Cardiac fibroblast (primary cell): ENCODE measurements at places on chromosomes 16 and 17.

GRCh38 chr16:86033971-86034370, 135.0 kb downstream of the IRF8 start:
- no peak for DNase-seq

- peak; percentile 99 for DNase-seq
These were observed 20.8 kb upstream of the ZFHX3 start for GRCh38 chr16:73068541-73069401.

- DNase-seq, result no peak
These were observed 8.1 kb upstream of the ATXN7L3 start for GRCh38 chr17:44207743-44208142.

- DNase-seq, result no peak
These were observed 192.4 kb downstream of the KATNIP start for GRCh38 chr16:27742333-27742732.

DNA sequence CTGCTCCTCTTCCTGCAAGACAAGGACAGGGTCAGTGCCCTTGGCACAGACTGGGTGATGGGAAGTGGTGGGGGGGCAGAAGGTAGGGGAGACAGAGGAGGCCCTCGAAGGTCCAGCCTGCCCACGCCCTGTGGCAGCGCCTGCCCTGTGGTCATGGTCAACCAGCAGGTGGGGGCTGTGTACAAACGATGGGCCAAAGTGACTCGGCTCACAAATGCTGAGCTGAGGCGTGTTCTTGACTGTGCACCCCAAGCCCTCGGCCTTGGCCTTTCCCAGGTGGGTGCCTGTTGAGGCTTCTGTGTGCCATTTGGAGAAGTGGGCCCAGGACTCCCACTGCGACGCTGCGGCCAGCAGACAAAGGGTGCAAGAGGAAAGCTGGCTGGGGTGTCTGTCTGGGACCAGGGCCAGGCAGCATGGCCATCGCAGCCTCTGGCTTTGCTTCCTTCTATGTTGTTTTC, 22.6 kb downstream of the MXRA7 start:
- no peak for DNase-seq

DNA sequence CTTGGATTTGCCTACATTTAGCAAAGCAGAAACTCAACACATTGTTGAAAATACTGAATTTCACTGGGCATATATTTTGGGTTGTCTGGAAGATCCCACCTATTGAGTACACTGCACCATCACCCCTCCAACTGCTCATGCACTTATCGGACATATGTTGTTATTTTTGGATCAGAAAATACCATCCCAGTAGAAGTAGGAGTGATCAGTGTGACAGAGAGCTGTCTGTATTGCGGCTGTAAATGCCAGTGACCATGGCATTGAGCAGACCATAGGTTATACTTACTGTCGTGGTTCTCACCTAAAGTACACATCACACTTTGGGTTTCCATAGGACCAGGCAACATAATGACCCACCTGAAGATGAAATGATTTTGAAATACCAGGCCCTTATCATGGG, 264.7 kb downstream of the CDH13 start:
- no peak for DNase-seq

GRCh38 chr17:55577687-55578086, 66.4 kb upstream of the SMIM36 start:
- DNase-seq, result no peak

DNA sequence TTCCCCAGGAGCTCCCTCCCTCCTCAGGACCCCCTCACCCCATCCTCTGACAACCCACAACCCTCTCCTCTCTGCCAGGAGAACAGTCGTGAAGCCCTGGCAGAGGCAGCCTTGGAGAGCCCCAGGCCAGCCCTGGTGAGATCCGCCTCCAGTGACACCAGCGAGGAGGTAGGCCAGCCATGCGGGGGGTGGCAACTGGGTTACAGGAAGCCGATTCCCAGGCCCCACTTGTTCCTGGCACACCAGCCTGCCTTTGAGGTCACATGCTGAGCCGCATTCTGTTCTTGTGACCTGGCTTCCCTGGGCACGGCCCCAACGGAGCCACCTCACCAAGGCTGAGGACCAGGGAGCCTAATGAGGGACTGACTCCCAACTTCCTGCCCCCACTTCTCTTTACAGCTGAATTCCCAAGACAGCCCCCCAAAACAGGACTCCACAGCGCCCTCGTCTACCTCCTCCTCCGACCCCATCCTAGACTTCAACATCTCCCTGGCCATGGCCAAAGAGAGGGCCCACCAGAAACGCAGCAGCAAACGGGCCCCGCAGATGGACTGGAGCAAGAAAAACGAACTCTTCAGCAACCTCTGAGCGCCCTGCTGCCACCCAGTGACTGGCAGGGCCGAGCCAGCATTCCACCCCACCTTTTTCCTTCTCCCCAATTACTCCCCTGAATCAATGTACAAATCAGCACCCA, 7.9 kb downstream of the NAT9 start:
- peak; percentile 75 for DNase-seq

DNA sequence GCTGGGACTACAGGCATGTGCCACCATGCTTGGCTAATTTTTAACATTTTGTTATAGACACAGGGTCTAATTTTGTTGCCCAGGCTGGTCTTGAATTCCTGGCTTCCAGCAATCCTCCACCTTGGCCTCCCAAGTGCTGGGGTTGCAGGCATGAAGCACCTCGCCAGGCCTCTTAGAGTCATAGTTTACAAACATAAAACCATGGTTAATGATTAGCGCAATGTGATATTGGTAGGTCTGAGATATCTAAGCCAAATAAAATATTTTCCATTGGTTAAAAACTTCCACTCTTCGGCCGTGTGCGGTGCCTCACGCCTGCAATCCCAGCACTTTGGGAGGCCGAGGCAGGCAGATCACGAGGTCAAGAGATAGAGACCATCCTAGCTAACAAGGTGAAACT, 16.6 kb downstream of the TXNDC11 start:
- DNase-seq, result no peak

DNA sequence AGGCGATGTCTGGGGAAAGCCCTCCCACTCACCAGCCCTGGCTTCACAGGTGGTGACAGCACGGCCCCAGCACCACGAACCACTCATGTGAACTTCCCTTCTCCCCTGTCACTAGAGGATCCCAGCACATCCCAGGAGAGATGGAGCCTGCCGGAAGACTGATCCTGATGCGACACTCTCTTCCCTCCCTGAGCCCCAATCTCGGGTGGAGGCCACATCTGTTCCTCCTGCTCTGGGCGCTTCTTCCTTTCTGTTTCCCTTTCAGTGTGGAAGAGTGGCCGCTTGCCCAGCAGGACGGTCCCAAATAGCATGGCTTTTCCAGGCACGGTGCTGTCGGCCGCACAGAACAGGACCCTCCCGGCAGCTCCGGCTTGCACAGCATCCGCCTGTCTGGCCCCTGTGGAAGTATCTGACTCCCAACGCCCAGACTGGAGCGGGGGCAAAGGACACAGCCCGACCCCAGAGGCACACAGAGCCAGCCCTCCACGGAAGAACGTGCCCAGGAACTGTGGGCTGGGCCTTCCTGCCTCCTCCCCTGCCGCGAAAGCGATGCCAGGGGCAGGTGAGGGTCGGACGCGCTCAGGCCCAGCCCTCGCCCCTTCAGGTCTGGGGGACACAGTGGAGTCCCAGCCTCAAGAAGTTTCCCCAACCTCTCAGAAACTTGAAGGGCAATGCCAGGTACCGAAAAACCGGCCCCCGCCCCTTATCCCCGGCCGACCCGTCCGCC, 37.6 kb downstream of the CBFA2T3 start:
- no peak for DNase-seq

DNA sequence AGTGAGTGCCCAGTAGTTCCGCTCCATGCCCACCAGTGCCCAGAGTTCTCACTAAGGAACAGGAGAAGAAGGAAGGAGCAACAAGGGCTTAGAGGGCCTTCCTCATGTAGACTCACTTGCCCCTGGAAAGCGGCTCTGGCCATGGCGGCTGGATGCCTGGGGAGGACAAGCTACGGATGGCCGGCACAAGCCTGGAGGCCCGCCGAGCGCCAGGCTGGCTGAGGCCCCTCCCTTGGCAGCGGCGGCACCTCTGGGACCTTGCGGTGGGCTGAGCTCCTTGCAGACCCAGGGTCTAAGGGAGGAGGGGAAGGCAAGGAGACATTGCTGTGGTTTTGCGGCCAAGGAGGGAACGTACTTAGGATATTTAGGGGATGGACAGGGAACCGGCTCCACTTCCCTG, 160.1 kb downstream of the SALL1 start:
- DNase-seq, result no peak

- no peak for DNase-seq
These were observed 7.8 kb downstream of the ABR start for GRCh38 chr17:1171953-1172352.

GRCh38 chr16:10598157-10598556, 17.8 kb upstream of the EMP2 start:
- no peak for DNase-seq

DNA sequence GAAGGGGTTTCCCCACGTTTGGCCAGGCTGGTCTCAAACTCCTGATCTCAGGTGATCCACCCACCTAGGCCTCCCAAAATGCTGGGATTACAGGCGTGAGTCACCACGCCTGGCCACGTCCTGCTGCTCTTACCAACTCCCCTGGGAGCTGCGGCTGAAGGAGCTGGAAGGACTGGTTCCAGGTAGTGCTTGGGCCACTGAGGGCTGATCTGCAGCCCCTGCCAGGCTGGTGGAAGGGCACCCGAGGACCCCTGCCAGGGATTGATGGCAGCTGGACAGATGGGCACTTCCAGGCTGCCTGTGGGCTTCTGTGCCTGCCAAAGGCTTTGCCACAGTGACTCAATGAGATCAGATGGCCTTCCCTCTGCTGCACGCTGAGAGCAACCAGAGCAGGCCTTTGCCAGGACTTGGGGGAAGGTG, 2.3 kb downstream of the OXLD1 start:
- no peak for DNase-seq

GRCh38 chr17:42531455-42532354, 4.3 kb upstream of the NAGLU start:
- DNase-seq, result peak; percentile 47

- DNase-seq, result no peak
These were observed 4.5 kb upstream of the MRPL38 start for GRCh38 chr17:75909051-75909811.

- DNase-seq, result peak; percentile 25
These were observed 547 bp upstream of the ZNF48 start for GRCh38 chr16:30394592-30395154.

GRCh38 chr17:9181640-9182039, 160.3 kb downstream of the NTN1 start:
- DNase-seq, result no peak

GRCh38 chr17:73645050-73645871, 1.0 kb upstream of the SDK2 start:
- peak; percentile 24 for DNase-seq

DNA sequence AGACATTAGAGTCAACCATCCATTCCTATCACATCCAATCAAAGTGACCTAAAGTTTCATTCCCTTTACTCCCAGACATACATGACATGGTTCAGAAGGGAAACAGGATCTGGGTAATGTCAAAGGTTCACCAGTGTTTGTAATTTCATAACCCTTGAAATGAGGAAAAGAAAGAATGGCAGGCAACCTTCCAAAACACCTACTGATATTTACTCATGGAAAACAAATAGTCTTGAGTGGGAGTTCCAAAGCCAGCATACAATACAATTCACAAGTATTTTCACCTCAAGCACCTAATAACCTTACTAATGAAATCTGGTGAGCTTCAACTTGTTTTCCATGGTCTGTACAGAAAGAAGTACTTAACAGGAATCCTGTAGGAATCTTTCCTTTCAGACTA, 72.5 kb upstream of the AXIN2 start:
- peak; percentile 13 for DNase-seq

- DNase-seq, result no peak
These were observed 5.4 kb upstream of the CPNE2 start for GRCh38 chr16:57087003-57087402.

GRCh38 chr17:80631142-80632045, 86.8 kb downstream of the RPTOR start:
- DNase-seq, result no peak

DNA sequence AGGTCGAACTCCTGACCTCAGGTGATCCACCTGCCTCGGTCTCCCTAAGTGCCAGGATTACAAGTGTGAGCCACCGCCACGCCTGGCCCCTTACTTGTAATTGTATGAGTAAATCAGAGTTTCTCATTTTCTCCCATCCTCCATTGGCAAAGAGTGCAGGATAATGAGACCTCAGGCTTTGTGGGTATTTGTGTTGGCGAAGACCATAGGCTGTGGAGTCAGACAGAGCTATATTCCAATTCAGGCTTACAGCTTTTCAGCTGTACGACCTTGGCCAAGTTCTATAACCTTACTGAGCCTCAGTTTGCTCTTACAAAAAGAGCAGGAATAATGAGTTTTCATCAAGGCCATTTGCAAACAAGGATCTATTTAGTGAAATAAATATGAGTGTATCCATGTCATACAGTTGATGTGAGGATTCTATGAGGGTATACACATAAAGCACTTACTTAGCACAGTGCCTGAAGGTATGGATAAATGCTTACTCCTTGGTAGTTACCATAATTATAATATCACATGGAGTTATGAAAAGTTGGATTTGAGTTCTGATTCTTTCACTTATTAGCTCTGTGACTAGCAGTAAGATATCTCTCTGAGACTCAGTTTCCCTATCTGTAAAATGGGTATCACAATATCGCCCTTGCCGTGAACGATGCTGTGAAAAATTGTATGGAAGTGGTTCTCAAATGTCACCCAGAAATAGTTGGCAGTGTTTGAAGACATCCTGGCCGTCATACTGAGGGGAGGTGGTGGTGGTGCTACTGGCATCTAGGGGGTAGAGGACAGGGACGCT, 25.6 kb upstream of the CPPED1 start:
- no peak for DNase-seq

- DNase-seq, result no peak
These were observed 89.5 kb downstream of the RAP1GAP2 start for GRCh38 chr17:2885733-2886132.

- DNase-seq, result no peak
These were observed 6.7 kb downstream of the PIPOX start for GRCh38 chr17:29049541-29050145.

DNA sequence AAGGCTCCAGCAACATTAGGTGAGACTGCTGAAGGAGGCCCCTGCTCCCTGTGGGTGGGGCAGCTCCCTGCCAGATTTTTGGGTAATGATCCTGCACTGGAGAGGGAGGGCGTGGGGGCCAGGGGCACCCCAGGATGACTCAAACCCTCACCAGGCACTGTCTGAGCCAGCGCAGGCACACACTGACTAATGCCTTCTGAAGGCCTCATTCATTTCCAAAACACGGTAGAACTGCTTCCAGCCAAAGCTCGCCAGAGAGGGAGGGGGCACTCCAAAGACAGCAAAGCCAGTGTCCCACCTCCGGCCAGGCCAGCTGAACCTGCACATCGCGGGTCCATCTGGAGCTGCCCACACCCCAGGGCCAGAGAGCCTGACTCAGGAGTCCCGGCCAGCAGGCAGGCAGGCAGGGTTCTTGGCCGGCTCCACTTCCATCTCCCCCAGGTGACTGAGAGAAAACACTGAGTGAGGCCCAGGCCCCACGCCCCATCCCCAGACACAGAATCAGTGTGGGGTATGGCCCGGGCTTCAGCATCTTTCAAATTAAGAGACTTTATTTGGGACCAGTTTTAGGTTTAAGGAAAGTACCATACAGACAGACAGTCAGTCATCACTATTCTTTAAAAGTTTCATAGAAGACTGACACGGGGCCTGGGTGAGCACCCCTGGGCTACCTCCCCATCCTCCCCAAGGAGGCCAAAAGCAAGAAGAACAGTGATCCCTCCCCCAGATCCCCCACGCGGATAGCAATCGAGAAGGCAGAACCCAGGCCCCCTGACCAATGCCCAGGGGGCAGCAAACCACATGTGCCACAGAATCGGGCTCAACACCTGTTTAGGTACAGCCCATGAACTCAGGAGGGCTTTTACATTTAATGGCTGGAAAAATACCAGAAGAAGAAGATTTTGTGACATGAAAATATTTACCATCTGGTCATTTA, 2.3 kb downstream of the PIEZO1 start:
- DNase-seq, result peak; percentile 83
